Suprapubic skin (tissue), 4 donors: ENCODE measurements at places on chromosomes 4 and X.

DNA sequence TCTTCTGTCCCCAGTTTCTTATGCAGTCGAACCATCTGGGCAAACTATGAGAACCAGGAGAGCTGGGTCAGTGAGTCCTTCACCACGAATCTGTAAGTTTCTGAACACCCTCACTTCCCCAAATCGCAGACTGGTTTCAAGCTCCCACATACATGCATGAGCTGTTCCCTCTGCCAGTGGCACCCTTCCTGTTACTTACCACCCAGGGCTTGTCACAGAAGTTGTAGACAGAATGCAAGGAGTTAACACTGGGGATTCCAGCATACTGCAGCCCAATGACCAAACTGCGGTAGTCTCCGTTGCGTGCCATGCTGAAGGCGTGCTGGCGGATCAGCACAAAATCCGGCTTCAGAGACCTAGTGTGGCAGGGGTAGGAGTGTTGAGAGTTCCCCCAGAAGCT is 14.6 kb downstream of the SYN1 start:
- H3K27me3 ChIP-seq: no peaks in the 10 kb centered on the region
- no peaks in the 10 kb centered on the region for H3K36me3 ChIP-seq
- H3K27ac ChIP-seq: no peak overlapping the region

DNA sequence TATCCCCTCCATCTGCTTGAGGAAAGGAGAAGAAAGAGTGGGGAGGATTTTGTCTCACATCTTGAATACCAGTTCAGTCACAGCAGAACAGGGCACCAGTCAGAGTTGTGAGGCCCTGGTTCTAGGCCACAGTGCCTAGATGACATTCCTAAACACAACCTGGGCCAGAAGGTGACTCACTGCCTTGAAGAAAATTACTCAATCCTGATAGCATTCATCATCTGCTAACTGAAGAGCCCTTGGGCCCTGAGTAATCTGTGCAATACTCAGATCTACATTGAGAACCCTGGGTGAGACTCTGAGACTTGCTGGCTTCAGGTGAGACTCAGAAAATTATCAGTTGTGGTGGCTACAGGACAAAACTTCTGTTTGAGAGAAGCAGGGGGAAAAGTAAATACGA is 20.5 kb upstream of the PRR32 start:
- DNase-seq: no peak
- no peaks in the 10 kb centered on the region for H3K4me1 ChIP-seq
- H3K27me3 ChIP-seq: no peaks in the 10 kb centered on the region
- H3K27ac ChIP-seq: no peak overlapping the region

- no peak within 1 kb of the TSS for H3K27ac ChIP-seq
- no peak for DNase-seq
- H3K4me3 ChIP-seq: no peak within 1 kb of the TSS
- H3K4me1 ChIP-seq: no peaks in the 10 kb centered on the region
- H3K36me3 ChIP-seq: no peaks in the 10 kb centered on the region
These were observed at the start of gene ALB for GRCh38 chr4:73404042-73404441. TSS of gene ALB (plus strand) at chr4:73404287. CDS start at chr4:73404328, 41 bp downstream.

- H3K27ac ChIP-seq: peak overlapping the region; percentile 65
- H3K4me3 ChIP-seq: no peak overlapping the region
- no peaks in the 10 kb centered on the region for H3K36me3 ChIP-seq
- DNase-seq: no peak
These were observed 329.3 kb upstream of the RPS6KA3 start for GRCh38 chrX:20595928-20596575.
